ENCODE measurements at places on chromosomes 6 and 20.

GRCh38 chr6:30589754-30590358, 18.6 kb downstream of the ABCF1 start:
- no peak for DNase-seq

- DNase-seq: peak; percentile 20
Measured at GRCh38 chr6:25485821-25486534, 166.0 kb upstream of the SCGN start.

DNA sequence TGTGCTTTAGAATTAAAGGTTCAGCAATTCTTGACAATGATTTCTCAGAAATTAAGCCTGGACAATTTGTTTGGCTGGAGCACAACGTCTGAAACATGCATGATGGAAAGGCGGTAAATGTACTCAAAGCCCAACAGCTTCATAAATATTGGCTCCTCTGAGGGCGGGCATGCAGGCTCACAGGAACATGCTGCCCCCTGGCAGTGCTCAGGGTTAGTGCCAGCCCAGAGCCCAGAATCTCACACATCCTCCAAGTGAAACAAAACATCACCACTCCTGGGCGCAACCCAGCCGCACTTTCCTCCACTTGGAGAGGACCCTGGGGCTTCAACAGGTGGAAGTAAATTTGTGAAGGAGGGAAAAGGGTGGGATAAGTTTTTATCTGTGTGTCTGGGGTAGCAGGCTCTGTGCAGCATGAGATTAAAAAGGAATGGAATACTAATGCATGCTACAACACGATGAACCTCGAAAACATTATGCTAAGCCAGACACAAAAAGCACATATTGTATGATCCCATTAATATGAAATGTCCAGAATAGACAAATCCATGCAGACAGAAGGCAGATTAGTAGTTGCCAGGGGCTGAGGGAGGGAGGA, 54.1 kb upstream of the PTPRT start:
- no peak for DNase-seq

DNA sequence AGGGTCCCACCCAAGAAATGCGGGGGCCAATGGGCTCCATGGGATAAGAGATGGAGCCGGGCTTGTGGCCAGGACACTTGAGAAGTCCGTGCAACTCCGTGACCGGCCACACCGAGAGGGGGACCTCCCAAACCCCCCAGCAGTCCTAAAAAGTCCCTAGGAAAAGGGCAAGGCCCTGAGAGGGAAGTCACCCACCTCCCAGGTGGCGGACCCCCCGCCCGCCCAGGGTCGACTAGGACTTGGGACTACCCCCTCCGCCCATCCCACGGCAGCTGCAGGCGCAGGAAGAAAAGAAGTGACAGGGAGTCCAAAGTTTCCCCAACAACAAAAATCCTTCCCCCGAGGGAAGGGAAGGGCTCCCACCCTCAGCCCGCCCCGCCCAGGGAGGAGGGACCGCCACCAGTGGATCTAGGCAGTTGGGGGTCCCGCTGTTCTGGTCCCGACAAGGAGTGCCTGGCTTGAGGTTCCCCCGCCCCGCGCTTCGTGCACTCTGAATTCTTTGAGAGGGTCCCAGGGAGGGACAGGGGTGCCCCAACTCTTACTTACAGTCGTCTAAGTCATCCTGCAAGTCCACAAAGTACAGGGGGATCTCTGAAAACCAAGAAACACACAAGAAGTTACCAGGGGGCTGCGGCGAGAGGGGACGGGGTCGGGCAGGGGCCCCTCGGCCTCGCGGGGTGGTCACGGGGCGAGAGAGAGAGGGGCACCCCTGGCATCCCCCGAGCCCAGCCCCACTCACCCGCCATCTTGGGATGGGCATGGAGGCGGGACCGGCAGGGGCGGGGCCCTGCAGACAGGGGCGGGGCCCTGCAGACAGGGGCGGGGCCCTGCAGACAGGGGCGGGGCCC, 611 bp upstream of the RAB22A start:
- DNase-seq: peak; percentile 54

- peak; percentile 97 for DNase-seq
Measured at GRCh38 chr6:44489910-44490604, 102.6 kb downstream of the CDC5L start.

DNA sequence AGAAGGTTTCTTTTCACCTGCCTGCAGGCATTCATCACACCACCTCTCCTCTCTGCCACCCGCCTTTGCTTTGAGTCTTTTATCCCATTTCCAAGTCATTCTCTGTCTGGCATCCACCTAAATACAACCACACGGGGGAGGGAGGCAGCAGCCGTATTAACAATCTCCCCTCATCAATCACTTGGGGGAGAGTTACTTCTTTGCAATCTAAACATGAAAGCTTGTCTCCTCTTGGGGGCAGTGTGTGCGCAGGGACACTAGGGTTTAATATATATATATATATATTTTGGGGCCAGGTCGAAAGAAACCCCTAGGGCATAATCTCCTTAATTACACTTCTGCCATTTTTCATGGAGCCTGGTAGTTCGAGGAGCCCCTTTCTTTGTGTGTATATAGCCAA, 214.5 kb downstream of the TSHZ2 start:
- no peak for DNase-seq

- no peak for DNase-seq
Measured at GRCh38 chr6:84095156-84095555, 61.6 kb downstream of the MRAP2 start.

DNA sequence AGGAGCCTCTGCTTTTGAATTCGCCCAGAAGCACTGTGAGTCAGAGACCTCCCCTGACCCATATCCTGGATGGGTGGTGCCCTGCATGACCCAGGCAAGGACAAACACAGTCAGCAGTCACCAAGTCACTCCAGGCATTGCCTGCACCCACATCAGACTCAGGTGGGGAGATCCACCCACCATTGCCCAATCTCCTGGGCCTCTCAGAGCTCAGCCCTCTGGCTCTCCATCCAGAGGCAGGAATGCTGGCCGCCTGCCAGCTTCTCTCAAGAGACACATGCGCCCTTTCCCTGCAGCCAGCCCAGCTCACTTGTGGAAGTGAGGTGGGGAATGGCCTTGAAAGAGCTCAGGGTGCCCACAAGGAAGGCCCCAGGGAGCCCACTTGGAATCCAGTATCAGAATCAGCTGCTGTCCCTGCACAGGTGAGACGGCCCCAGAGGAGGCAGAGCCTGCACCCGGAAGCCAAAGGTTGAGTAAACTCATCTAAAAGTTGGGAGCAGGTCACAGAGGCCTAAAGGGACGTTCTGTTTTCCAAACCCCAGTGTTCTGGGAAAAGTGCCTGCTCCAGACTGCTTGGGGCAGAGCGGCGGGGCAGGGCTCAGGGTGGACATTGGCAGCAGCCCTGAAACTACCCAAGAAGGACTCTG, 129.8 kb downstream of the PREX1 start:
- DNase-seq: peak; percentile 87

DNA sequence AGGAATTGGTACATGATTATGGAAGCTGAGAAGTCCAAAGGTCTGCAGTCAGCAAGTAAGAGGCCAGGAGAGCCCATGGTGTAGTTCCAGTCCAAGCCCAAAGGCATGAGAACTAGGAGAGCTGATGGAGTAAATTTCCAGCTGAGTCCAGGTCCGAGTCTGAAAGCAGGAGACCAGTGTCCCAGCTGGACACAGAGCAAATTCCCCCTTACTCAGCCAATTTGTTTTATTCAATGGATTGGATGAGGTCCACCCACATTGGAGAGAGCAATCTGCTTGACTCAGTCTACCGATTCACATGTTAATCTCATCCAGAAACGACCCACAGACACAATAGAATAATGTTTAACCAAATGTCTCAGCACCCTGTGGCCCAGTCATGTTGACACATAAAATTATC, 14.9 kb downstream of the TMEM181 start:
- no peak for DNase-seq
